ENCODE measurements at places on chromosomes 1 and 21.

DNA sequence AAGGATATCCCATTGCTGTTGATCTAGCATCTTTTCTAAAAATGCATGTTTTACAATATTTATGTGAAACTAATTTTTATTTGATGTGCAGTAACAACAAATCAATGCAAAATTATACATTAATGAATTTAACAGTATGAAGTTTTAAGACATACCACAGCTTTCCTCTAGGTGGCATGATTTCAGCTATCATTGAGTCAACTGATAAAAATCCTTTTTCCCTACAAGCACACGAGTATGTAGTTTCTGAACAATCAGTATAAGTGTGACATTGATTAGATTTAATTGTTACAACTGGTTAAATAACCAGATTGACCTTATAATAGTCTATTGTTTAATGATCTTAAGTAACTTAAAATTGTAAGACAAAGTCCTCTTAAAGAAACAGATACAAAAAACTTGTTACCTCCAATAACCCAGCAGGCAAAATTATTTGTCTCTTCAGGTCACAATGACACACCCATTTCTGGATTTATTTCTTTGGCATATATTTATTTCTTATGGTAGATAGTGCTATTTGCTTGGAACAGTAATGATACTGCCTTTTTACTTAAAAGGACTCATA lies 5.8 kb upstream of the TGFB2 start:
- DNase-seq = no peak

DNA sequence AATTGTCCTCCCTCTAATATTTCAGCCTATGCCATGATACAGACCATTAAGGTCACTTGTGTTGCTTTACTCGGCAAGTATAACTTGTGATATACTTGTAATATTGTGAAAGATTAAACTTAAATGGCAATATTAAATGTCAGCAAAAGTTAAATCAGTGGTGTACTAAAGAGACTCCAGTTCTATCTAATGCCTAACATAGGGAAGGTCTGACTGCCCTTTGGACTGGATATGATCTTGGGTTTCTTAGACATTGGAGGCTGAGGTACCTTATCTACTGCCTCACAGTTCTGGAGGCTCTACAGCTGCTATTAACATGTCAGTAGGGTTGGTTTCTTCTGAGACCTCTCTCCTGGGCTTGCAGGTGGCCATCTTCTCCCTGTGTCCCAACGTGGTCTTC lies 89.9 kb downstream of the MT1HL1 start:
- DNase-seq = no peak

DNA sequence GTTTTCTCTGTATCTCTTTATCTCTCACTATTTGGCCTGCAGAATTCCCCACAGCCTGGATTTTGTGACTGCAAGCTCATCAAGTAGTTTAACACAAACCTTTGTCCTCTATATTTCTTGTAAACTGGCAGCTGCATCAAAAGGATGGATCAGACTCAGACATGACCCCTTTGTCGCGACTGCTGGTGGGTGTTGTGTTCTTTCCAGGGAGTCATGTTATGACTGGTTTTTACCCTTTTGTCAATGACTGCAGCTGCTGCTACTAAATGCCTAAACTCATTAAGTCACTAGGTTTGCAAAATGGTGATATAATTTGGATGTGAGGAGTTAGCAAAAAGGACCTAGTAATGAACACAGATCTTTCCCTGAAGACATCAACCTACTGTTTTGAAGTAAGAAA lies 10.2 kb upstream of the TOMM20 start:
- DNase-seq = no peak

DNA sequence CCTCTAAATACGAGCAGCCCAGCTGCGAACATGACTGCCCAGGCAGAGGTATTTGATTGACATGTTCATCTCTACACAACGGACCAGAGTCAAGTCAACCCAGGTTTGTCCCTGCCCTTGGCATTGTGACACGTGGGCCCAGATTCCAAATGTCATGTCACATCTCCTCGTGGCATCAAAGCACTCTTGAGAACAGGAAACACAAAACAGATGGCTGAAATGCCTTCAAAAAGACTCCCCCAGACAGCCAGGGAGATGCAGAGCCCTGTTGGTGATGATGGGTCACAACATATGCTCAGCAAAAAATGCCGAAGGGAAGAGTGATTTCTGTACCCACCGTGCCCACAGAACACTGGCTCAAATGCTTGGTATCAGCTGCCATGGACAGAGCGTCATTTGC lies 337.8 kb upstream of the DAB1 start:
- no peak for DNase-seq

- no peak for DNase-seq
Measured at GRCh38 chr1:221117548-221117951, 238.3 kb downstream of the HLX start.

DNA sequence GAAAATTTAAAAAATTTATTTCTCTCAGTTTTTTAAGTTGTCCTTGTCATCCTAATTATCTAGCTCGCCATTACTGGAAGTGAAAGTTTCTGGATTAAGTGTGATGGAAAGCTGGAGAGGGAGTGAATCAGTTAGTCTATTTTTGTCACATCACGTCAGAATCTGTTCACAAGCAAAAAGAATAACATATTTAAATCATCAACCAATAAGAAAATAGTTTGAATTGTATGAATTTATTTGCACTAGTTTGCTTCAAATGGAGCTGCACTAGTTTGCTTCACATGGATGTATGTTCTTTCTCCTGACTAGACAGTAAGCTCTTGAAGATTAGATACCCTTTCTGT lies 22.8 kb downstream of the PHC2 start:
- DNase-seq = no peak

GRCh38 chr1:202207292-202207691 lies 13.7 kb downstream of the LGR6 start:
- no peak for DNase-seq

DNA sequence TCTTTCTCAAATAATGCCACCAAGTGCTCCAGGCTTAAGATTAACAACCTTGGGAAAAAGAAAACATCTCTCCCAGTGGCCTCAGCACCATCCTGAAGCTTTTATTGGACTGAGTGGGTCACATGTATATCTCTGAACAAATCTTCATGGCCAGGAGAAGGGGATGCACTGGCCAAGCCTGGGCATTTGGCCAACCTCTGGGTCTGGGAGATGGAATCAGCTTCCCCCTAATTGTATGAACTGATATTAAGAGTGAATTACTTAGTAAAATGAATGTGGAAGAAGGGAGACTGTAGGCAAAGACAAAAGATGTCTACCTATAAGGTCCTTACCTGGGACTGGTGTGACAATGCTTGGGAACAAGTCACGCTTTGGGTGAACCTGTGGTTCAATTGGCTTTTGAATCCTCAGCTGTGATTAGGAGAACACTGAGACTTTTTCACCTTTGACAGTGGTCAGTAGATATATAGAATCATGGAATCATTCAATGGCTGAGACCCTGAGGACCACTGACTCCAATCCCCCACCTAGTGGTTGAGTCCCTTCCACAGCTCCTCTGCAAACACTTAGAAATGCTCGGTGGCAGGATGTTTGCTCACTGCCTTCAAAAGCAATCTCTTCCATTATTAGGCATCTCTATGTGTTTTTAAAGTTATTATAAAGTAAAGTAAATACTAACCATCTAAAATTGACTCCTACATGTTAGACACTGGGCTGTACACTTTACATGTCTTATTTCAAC lies 102.6 kb upstream of the ATP1A1 start:
- no peak for DNase-seq

GRCh38 chr1:208131621-208132286 lies 112.4 kb downstream of the PLXNA2 start:
- no peak for DNase-seq

- DNase-seq = no peak
Measured at GRCh38 chr1:162080472-162081015, 11.1 kb downstream of the NOS1AP start.

GRCh38 chr1:22729400-22729773 lies 18.7 kb downstream of the EPHB2 start:
- no peak for DNase-seq

DNA sequence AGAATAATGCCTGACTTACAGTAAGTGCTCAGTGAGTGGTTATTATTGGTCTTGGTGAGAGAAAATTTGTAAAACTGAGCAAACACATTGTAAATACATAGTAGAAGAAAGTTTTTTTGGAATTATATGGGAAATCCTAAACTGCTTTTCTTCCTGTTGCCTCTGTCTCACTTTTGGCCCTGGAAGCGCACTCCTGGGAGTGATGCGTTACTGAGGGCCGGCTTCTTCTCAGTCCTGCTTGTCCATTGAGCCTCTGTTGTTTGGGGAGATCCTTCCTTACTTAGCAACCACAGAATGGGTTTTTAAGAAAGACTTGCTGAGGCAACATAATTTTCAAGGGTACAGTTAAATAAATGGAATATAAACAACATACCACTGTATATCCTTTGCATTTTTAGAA lies 166.0 kb downstream of the EDEM3 start:
- no peak for DNase-seq

GRCh38 chr1:161285521-161285920 lies 24.2 kb downstream of the MPZ start:
- no peak for DNase-seq

GRCh38 chr1:11012260-11013159 lies at the start of gene TARDBP:
TARDBP (plus strand) TSS chr1:11012654; CDS start chr1:11013728, 1,074 bp downstream.
- DNase-seq = peak; percentile 89

DNA sequence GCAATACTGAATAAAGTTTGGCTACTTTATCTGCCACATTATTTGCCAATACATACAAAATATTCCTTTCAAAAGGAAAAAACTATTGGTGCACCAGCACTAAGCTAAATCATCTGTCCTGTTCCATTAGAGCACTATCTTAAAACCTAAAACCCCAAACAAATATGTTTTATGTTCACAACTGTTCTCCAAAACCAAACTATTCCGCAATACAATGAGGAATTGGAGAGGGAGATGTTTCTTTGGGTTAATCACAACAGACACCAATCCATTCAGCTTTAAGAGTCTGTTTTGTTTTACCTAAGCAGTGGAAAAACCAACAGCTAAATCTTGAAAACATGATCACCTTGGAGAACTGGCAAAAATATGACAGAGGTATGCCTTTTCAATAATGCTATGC lies 85.1 kb downstream of the ZNF644 start:
- DNase-seq = no peak

DNA sequence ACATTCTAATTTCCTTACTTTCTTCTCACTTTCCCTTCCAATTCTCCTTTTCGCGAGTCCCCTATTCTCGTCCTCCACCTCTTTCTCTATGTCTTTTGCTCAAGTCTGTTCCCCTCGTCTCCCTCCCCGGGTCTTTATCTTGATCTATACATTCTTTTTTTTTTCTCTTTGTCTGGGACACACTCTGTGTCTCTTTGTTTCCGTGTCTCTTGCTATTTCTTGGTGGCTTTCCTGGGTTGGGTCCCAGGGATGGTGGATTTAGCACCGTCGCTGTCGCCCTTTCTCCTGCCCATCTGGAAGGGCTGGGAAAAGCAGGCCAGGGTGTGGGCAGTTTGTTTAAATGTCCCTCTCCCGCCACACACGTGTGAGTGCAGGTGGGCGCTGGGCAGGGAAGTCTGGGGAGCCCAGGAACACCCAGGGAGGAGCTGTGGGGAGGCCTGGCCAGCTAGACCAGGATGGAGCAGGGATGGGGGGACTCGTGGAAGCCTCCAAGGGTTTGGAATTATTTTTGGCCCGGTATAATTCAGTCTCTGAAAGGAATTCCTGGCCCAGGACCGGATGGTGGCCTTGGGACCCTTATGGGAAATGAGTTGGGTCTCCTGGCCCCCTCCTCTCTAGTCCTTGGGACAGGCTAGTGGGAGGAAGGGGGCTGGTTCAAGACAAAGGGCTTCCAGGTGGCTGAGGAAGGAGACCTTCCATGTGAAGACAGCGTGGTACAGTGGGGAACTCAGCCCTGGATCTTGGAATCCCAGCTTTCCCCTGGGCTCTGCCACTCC lies 9.5 kb upstream of the ID3 start:
- DNase-seq = no peak

DNA sequence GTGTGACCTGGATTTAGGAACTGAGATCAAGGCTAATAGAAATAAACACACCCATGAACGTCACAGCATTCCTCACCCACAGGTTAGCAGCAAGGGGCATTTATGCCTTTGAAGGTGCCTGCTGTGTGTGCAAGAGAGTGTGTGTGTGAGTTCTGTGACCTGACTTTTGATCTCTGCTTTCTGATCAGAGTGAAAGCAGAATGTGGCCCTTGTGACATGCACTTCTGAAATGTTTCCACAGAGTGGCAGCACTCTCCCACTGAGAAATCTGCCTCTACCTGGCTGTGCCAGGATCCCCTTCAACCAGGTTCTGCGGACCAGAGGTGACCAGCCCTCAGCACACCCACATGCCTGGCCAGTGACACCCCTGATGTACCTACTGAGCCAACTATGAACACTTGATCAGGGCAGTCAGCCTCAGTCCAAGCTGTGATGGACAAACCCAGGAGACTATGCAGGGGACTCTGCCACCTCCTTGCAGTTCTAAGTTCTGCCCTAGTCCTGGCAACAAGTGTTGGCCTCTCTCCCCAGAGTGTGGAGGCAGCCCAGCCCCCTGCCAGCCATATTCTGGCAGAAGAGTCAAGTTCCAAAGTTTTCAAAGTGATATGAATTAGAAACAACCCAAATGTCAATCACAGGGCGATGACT lies 41.0 kb downstream of the RXRG start:
- DNase-seq = peak; percentile 6

GRCh38 chr21:34639882-34640788 lies 25.2 kb upstream of the RCAN1 start:
- DNase-seq = no peak

DNA sequence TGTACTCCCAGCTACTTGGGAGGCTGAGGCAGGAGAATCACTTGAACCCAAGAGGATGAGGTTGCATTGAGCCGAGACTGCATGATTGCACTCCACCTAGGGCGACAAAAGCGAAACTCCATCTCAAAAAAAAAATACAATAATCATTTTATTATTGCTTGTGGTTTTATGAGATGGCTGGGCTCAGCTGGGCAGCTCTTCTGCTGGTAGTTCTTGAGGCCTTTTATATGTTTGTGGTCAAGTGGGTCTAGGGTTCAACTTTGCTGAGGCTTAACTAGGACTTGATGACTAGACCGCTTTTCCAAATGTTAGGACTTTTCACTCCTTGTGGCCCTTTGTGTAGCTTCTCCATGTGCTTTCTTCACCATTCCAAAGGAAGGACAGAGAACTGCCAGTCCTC lies 53.2 kb downstream of the SLC35F3 start:
- no peak for DNase-seq

DNA sequence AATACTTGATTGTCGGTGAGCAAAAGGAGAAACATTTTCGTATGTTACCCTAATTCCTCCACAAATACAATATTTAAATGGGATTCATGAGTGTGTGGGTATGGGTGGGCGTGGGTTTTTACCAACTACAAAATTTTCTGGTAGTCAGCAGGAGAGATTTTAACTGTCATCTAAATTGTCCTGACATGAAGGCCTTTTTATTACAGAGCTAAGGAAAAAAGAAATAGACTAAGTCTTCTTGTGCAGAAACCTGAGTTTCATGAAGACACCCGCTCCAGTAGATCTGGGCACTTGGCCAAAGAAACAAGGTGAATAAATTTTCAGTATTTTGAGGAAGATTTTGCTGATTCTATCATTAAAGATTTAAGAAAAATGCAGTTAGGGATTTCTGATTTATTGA lies 752 bp downstream of the RGS18 start:
- no peak for DNase-seq

GRCh38 chr1:36076979-36077573 lies 6.8 kb upstream of the TEKT2 start:
- DNase-seq = no peak

- peak; percentile 49 for DNase-seq
Measured at GRCh38 chr1:156114101-156114918, at the start of gene LMNA. LMNA (plus strand) TSS chr1:156114711; CDS start chr1:156114919, 208 bp downstream.

- no peak for DNase-seq
Measured at GRCh38 chr1:178573330-178573729, 60.4 kb downstream of the TEX35 start.

- DNase-seq = no peak
Measured at GRCh38 chr1:247102381-247102780, 1.8 kb downstream of the ZNF669 start.

- DNase-seq = no peak
Measured at GRCh38 chr21:28445141-28445830, 547.4 kb downstream of the LTN1 start.
